RWPE1 (cell line): ENCODE measurements at places on chromosomes 5 and 9.
A peak's percentile ranks its signal among the peaks of the same experiment; 100 is the strongest.

DNA sequence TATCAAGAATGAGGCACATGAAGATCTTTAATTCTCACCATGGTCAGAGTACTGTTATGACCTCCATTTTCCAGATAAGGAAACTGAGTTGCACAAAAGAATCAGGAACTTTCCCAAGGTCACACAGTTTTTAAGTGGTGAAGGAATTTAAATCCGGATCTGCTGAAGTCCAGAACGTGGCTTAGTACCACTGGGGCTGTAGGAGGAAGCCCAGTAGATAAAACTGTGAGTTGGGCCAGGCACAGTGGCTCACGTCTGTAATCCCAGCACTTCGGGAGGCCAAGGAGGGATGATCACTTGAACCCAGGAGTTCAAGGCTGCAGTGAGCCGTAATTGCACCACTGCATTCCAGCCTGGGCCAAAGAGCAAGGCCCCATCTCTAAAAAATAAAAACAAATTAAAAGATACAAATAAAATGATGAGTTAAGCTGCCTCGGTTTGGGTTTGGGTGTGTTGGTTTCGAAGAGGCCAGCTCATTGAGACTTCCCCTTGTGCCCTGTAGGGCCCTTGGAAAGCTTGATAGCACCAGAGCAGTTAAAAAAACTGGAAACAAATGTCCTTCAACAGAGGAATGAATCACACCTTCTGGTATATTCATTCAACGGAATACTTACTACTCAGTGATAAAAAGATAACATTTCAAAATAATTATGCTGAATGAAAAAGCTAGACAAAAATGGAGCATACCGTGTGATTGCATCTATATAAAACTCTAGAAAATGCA is 20.1 kb downstream of the ATOX1 start:
- no peak for DNase-seq

DNA sequence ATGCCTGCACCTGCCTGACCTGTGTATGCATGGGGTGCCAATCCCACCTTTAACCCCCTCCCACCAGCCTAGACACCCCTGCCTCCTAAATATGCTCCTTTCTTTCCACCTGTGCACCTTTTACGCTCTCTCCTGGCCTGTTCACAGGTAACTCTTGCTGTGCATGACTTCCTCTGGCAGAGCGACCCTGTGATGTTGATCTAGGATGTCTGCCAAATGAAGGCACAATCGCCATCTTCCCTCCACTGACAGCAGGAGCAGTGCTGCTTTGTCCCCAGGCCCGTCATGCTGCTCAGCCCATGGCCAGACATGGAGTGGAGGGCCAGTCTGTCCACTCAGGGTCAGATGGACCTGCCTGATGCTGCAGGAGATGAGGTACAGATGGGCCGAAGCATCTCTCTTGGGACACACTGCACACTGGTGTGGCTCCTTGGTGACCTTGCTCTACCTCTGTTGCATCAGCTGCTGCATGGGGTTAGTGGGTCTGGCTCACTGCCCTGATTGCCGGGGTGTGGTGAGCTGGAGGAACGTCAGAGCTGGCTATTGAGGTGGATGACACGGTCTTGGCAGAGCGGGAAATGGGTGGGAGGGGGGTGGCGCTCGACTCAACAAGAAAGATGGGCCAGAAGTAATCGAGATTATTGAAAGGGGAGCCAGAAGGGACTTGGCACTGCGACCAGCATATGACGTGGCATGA is 101.7 kb upstream of the PITX1 start:
- DNase-seq: peak; percentile 74

DNA sequence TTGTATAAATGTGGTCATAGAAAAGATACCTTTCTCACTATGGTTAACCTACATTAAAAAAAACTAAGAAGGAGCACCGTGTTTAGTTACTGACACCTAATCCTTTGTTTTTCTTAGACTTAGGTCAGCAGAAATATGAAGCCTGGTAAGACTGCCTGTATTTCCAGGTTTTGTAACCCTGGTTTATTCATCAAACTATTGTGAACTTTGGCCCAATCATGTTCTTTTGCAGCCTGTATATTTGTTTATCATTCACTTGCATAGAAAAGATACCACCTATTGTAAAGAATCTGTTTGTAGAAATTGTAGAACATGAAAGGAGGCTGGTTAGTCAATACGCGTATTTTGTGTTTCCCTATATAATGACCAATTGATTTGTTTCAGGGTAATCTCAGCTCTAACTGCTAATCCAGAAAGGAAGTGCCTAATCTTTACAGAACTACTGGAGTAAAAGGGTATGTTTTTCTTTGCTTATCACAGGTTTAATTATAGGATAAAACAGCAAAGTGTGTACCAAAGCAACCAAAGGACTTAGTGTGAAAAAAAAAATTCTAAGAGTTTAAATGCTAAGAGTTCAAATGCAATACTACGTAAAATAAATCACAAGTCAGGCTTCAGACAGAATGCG is 103.6 kb downstream of the LURAP1L start:
- no peak for DNase-seq

GRCh38 chr5:172913117-172913850 is 45.9 kb upstream of the RPL26L1 start:
- DNase-seq: no peak

DNA sequence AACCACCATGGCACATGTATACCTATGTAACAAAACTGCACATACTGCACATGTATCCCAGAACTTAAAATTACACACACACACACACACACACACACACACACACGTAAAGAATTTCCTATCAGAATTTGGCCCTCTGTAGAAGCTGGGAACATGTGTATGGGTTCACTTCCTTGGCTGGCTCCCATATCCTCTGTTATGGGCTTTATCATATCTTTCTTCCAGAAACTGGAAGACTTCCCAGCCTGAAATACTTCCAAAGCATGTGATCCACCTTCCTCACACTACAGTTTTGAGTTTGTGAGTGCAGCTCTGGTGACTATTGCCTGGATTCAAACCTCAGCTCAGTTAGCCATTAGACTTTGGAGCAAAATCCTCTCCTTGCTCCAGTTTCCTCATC is 78.6 kb upstream of the GDNF start:
- no peak for DNase-seq

DNA sequence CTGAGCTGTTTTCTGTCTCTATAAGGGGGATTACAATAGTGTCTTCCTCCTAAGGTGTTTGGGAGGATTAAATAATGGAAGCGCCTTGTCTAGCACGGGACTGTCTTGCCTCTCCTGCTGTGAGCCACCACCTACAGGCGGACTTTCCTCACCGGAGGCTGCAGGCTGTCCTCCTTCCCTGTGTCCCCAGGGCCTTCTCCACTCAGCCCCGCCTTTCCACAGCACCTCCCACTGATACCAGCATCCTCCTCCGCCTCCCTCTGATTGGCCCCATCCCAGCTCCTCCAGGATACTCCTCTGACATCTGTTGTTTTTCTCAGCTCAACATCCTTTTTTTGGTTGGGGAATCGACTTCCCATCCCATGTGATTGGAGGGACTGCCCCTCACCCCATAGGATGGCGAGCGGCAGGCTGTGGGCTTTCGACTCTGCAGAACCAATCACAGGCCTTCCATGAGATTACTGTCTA is 851 bp upstream of the ZDHHC12 start:
- DNase-seq: peak; percentile 90

- no peak for DNase-seq
These were observed 52.2 kb upstream of the KCNMB1 start for GRCh38 chr5:170441393-170441784.

- DNase-seq: no peak
These were observed 257.9 kb downstream of the MAN2A1 start for GRCh38 chr5:109947667-109948066.

GRCh38 chr5:40688127-40688761 is 8.5 kb downstream of the PTGER4 start:
- peak; percentile 74 for DNase-seq

DNA sequence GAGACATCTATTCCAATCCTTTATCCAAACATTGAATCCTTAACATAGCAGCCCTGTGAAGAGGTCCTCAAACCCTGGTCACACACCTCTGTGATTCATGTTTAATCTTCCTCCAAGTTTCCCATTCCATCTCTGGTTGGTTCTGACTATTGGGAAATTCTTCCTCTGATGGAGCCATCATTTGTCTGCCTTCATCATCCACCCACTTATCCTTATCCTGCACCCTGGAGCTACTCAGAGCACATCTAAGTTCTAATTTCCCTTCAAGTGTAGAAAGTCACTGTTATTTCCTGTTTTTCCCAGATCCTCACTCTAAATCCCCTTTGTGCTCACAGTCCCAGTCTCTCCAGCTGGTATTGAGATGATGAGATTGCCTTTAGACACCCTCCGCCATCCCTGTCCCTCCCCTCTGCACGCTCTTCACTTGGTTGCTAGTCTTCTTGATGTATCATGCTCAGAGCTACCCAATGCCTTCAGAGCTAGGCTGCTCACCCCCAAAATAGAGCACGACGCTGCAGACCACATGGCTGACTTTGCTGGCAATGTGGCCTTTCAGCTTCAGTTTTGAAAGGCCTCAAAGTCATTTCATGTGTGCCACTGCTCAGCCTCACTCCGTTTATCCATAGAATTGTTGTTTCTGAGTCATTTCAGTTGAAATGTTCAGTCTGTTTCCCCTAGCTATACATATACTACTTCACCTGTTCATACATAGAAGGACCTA is 154.3 kb downstream of the PALM2AKAP2 start:
- no peak for DNase-seq

DNA sequence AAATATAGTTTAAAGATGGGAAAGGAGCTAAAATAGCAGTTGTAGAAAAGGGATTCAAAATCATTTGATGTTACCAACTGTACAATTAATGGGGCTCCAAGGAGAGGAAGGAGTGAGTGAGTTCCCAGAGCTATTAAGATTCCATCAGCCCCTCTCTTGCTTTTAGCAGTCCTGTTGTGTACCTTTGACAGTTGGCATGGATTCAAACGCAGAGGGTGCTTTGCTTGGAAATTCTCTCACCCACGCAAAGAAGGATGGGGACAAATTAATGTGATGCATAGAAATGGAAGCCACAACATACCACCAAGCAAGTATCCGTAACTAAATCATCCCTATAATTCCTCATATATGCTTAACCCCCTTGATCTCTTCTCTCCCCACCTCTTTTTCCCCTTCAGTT is 461.3 kb downstream of the EBF1 start:
- DNase-seq: no peak

DNA sequence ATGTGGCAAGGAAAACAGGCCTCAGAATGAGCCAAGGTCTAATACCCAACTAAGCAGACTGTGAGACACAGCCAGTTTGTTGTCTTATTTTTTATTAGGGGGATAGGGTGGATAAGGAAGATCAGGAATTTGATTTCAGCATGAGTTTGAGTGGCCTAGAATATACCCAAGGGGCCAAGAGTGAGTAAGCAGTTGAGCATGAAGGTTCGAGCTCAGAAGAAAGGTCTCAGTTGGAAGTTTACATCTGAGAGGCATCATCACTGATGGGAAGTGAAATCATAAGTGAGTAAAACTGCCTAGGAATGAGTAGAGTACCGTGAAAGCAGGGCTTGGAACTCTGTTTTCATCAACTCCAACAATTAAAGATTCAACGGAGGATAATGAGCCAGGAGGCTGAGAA is 12.6 kb downstream of the PSMD5 start:
- DNase-seq: no peak

DNA sequence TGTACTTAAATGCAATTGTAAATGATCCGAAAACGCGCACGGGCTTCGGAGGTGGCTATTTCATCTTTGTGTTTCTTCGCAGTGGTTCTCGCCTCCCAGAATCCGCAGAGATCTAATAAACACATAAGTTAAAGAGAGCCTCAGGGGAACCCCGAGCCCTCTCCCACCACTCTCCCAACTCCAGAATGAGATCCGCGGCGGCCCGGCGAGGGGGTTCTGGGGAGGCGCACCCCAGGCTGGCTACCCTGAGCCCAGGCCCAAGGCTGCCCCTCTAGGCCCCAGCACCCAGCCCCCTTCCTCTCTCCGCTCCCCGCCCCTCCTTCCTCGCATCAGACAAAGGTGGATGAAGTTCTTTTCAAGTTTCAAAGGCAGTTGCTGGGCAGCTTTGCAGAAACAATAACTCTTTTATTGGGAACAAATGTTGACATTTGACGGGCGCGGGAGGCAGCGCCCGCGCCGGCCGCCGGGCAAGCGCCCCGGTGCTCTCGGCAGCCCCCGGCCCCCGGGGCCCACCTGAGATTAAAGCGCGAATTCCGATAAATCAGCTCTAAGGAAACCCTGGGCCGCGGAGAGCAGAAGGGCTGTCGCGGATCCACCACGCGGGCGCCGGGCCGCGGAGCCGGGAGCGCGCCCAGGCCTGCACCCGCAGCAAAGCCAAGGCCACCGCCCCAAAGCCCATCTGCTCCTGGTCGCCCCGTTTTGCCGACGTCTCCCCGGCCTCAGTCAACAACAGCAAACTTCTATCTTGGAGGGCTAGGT is 8.4 kb downstream of the IRX2 start:
- no peak for DNase-seq

GRCh38 chr9:120929229-120929791 is 2.7 kb upstream of the TRAF1 start:
- no peak for DNase-seq

DNA sequence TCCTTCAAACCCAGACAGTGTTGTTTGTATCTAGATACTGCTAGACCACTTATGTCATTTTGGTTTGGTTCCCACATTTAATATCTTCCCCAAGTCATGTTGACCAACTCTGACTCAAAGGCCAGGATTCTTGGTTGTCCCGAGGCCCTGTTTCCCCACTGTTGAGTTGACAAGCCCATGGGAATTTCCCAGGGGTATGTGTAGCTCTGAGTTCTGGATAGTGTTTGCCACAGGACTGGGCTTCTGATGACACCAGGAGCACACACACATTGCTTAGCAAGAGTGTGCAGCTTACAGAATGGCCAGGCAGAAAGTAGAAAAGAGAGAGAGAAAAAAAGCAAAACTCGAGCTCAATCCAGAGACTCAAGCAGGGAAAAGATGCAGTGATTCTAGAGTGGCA is 214.4 kb downstream of the NXNL2 start:
- no peak for DNase-seq

DNA sequence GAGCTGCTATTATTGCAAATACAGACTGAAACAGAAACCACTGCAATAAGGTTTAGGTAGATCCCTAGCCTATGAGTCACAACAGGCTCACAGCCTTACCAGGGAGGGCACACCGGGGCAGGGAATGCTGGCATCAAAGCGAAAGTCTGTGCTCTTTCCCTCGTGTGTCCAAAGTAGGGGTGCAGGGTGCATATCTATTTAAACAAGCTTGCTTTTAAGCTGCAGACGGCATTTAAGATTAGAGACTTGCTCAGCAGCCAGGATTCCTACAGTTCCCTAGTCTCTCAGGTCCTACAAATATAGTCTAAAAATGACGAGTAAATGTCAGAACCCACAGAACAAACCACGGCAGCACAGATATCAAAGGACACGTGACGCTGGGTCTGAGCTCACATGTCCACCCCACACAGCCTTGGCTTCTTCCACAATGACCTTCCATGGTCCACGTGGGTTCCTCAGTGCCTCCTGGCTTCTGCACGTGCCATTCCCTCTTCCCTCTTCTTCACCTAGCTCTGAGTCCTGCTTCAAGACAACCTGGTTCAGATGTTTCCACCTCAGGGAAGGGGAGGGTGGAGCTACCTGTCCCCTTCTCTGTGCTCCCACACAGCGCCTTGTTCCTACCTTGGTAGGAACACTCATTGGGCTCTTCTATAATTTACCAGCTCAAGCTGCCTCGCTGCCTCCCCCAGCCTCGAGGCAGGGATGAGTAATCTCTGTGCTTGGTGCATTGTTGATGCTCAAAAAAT is 193.2 kb downstream of the MAPKAP1 start:
- peak; percentile 99 for DNase-seq

- no peak for DNase-seq
These were observed 204.6 kb upstream of the CD180 start for GRCh38 chr5:67401172-67401571.
